ENCODE measurements at places on chromosomes 5 and 9. TPM values are rescaled to one million over a fixed set of nuclear protein-coding genes. Genes with fewer than 3 reads are reported as not detected.

GRCh38 chr9:6549106-6549800 is 96.3 kb downstream of the GLDC start:
- no peak overlapping the region for H3K4me3 ChIP-seq
- H3K27me3 ChIP-seq, result no peaks in the 10 kb centered on the region
- H3K36me3 ChIP-seq, result no peaks in the 10 kb centered on the region
- H3K4me1 ChIP-seq, result no peaks in the 10 kb centered on the region

S1PR3 gene
- total RNA-seq, result 2.4 TPM

CLIC3 gene
- 0.37 TPM for total RNA-seq

FGD3 gene
- 2.0 TPM for total RNA-seq

LRRC26 gene
- total RNA-seq, result not detected
